ENCODE measurements at places on chromosomes 16 and 17. TPM values are rescaled to one million over a fixed set of nuclear protein-coding genes. Genes with fewer than 3 reads are reported as not detected.

CTRB2 gene
- not detected for total RNA-seq

C17orf100 gene
- total RNA-seq: 3.2 TPM

GAST gene
- not detected for total RNA-seq

PIK3R6 gene
- total RNA-seq: not detected

DOC2B gene
- 1.0 TPM for total RNA-seq

TNP2 gene
- total RNA-seq: not detected

ZNF19 gene
- 7.4 TPM for total RNA-seq

CLEC18A gene
- 3.1 TPM for total RNA-seq

CACNA1H gene
- total RNA-seq: 10.7 TPM

SYT17 gene
- total RNA-seq: 3.1 TPM

DNAJA2 gene
- 67.2 TPM for total RNA-seq

ATXN7L3 gene
- total RNA-seq: 115 TPM

RPTOR gene
- total RNA-seq: 34.0 TPM

SLC35G3 gene
- not detected for total RNA-seq

- no peak for DNase-seq
Observed at GRCh38 chr17:49963309-49963625, 5.7 kb upstream of the DLX4 start.

DNA sequence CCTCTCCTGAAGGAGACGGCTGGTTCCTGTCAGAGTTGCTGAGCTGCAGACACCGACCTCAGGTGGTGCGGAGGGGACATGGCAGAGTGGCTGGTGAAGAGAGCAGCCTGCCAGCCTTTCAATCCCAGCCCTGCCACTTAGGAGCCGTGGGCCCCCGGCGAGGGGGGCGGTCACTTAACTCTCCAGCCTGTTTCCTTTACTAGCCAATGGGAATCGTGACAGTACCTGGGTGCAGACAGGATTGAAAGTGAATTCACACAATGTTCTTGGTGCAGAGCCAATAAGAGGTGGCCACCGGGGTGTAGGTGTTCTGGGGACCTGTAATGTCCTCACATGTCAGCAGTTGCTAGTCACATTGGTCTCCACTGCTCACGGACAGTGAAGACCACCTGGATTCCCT is 13.5 kb downstream of the ACE start:
- DNase-seq: no peak

DNA sequence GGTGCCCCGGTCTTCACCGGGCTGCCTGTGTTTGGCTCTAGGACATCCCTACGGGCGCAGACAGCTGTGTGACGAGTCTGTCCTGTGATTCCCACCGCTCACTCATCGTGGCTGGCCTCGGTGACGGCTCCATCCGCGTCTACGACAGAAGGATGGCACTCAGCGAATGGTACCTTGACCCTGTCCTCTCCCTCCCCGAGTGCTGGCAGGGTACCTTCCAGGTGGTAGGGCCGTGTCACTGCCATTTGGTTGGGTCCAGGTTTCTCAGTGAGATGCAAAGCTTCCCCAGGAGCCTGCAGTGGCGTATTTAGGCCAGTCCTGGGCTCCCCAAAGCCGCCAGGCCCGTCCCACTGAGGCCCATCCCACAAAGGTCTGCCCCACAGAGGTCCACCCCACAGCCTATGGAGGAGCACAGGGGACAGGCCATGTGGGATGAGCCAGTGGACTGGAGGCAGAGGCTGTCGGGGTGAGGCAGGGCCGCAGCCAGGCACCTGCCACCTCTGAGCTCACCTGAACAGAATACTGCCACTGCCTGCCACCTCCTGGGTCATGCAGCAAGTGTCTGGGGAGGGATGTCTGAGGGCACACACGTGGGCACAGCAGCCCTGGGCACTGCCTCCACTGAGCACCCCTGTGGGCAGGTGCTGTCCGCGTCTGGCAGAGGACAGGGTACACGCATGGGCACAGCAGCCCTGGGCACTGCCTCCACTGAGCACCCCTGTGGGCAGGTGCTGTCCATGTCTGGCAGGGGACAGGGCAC is 31.4 kb upstream of the CHMP6 start:
- DNase-seq: no peak

DNA sequence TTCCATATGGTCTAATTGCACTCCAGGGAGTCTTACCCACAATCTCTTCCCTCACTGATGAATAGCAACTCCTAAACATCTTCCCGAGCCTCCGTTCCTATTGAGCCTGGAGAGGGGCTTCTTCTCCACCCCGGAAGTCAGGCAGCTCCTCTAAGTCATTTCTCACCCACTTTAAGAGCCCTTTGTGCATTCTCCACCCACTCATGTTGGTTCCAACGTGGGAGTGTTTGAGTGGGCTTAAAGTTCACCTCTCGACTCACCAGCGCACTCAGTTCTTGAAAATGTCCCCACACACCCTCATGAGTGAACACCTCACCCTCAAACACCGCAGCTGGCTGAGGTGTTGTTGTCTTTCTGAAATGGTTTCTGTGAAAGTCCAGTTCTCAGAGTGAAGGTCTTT is 67.6 kb downstream of the TMEM114 start:
- no peak for DNase-seq

GRCh38 chr17:59963738-59964481 is 630 bp downstream of the RNFT1 start:
- DNase-seq: no peak

DNA sequence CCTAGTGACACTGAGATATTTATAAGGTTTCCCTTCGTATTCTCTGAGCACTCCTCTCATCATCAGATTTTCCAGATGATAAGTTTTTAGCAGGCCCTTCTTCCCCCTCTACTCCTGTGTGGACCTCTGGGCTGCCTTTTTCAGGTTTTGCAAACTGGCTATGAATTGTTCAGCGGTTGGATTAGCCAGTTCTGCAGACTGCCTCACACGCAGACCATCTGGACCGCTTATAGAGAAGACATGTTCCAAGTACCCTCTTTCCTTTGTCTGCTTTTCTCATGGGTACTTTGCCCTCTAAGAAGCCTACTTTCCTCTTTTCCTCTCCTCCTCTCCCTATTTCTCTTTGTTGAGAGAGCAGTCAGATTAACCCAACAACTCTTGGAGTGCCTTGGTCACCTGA is 111.6 kb downstream of the GRIN2A start:
- DNase-seq: no peak

DNA sequence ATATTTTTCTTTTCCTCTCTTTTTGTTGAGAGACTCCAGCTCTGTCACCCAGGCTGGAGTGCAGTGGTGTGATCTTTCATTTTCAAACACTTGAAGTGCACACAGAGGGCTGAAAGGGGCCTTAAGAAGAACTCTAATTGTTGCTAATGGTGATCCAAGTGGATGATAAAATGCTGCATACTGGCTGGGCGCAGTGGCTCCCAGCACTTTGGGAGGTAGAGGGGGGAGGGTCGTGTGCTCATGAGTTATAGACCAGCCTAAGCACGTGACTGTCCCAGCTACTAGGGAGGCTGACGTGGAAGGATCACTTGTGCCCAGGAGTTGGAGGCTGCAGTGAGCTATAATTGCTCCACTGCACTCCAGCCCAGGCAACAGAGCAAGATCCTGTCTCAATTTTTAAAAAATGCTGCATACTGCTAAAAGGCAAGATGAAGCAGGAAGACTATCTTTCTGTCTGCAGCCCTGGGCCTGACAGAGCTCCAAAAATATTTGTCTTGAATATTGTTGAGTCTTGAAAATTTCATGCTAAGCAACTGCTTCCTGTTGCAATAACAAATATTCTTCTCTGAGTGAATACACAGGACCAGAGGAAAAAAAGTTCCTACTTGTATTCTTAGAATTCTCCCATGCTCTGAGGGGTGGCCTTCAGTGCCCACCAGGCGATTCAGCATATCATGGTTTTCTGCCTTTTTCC is 63.7 kb upstream of the AKTIP start:
- no peak for DNase-seq

- no peak for DNase-seq
Observed at GRCh38 chr17:18920911-18921441, 31.0 kb upstream of the SLC5A10 start.

GRCh38 chr17:2179615-2180295 is 123.8 kb downstream of the SMG6 start:
- DNase-seq: no peak

GRCh38 chr16:1112506-1113184 is 16.6 kb upstream of the C1QTNF8 start:
- no peak for DNase-seq

- peak; percentile 68 for DNase-seq
Observed at GRCh38 chr17:82236142-82236971, 7.5 kb downstream of the SLC16A3 start.

GRCh38 chr16:14511800-14512135 is 118.3 kb downstream of the PARN start:
- DNase-seq: no peak

DNA sequence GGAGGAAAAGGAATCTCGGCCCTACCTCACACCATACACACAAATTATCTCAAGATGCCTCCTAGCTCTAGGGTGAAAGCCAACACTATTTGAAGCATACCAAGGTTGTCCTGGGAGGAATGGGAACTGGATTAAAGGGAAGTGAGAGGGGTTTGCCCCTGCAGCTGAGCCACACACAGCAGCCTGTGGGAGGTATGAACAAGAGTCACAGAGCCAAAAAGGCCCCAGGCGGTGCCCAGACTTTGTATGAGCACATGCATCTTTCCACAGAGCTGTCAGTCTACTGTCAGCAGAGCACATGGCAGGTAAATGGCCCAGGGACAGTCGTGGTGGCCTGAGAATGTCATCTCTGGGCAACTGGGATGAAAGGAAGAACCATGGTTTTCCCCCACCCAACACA is 31.0 kb upstream of the RCVRN start:
- DNase-seq: no peak

DNA sequence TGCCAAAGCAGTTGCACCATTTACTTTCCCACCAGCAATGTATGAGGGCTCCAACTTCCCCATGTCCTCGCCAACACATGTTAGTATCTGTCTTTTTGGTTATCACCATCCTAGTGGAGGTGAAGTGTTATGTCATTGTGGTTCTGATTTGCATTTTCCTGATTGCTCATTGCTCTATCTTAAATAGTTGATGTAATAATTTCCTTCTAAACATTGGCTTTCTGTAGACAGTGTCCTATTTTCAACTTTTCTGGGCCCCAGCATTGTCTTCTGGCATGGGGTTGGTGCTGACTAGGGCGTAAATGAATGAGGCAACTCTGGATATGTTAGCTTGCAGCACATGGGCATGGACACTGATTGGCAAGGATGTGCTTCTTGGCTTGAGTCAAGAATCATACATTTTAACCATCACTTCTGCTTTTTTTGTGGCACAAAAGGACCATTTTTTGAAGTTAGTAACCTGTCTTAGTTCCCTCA is 25.1 kb downstream of the PLCG2 start:
- no peak for DNase-seq

- no peak for DNase-seq
Observed at GRCh38 chr17:59513934-59514841, 51.2 kb upstream of the DHX40 start.

DNA sequence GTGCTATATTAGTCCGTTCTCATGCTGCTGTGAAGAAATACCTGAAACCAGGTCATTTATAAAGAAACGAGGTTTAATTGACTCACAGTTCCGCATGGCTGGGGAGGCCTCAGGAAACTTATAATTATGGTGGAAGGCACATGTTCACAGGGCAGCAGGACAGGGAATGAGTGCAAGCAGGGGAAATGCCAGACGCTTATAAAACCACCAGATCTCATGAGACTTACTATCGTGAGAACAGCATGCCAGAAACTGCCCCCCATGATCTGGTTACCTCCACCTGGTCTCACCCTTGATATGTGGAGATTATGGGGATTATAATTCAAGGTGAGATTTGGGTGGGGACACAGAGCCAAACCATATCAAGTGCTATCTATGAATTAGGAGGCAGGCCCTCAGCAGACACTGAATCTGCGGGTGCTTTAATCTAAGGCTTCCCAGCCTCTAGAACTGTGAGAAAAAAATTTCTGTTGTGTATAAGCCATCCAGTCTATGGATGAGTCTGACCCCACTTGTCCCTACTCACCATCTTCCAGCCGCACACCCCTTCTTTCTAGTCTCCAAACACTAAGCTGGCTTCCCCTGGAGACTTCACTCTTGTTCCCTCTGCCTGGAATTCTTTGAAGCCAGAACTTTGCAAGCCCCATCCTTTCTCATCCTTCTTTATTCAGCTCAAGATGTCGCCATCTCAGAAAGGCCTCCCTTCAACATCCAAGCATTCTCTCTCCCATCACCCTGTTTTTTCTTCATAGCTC is 772 bp upstream of the NUP93 start:
- no peak for DNase-seq

DNA sequence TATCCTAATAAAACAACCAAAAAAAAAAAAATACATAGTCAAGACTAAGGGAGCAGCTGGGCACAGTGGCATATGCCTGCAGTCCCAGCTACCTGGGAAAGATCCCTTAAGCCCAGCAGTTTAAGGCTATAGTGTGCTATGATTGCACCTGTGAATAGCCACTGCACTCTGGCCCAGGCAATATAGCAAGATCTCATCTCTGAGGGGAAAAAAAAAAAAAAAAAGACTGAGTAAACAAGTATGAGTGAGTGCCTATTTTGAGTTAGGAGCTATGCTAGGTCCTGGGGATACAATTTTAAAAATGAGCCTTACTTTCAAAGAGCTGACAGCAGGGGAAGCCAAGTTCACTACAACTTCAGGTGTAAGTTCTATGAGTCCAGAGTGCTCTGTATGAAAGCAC is 55.4 kb downstream of the GRB2 start:
- no peak for DNase-seq

GRCh38 chr17:55990332-55991006 is 162.8 kb upstream of the ANKFN1 start:
- no peak for DNase-seq

GRCh38 chr17:18988546-18989173 is 15.9 kb downstream of the FAM83G start:
- DNase-seq: no peak

DNA sequence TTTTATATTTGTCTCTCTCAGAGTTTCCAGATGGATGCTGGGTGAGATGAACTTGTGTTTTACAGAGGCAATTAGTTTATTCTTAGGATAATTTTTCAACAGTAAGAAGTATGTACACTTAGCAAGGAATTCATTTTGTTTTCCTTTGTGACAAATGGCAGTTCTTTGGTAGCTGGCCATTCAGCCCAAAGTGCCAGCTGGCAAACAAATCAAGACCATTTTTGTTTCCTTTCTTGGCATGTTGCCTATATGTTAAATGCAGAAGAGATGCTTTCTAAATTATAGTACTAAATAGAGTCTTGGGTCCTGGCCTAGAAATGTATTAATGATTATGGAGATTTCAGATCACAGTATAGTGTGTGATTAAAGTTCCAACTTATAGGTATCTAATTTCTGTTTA is 337.1 kb downstream of the CNTNAP4 start:
- no peak for DNase-seq

GRCh38 chr16:72371307-72372086 is 199.5 kb upstream of the PMFBP1 start:
- DNase-seq: no peak

- DNase-seq: no peak
Observed at GRCh38 chr17:81870131-81870980, 781 bp downstream of the ARHGDIA start.

GRCh38 chr16:21603928-21604327 is 4.6 kb downstream of the METTL9 start:
- no peak for DNase-seq

GRCh38 chr16:886802-887731 is 83.7 kb downstream of the LMF1 start:
- DNase-seq: no peak
